ENCODE measurements at places on chromosomes 11 and 22. TPM values are rescaled to one million over a fixed set of nuclear protein-coding genes. Genes with fewer than 3 reads are reported as not detected.

Gene CSKMT
- 60.9 TPM for total RNA-seq

Gene APOL4
- total RNA-seq, result 0.17 TPM

Gene TECTA
- 0.09 TPM for total RNA-seq

Gene CRACR2B
- 1.5 TPM for total RNA-seq

Gene IL10RA
- total RNA-seq, result 86.6 TPM

Gene KLHL35
- 1.7 TPM for total RNA-seq

DNA sequence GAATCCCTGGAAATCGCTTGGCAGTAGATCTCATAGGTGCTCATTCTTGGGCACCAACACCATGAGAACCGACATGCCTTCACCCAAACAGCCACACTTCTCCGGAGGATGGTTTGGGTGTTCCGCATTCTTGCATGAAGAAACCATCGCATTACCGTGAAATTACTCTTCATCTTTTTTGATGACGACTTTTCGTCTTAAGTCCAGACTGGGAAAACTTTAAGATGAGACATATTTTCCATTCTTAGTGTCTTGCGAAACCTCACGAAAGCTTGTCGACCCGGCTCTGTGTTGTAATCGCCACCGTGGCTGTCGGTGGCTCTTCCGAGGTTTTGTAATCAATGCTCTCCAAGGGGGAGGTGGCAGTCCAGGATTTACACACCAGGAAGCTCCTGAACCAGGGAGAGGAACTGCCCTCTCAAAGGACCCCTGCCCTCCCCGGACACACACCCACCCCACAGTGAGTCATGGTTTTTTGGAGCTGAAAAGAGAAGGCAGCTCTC, 1.7 kb downstream of the TOM1 start:
- peak overlapping the region; percentile 96 for H3K4me3 ChIP-seq
- peaks cover 15% of the 10 kb centered on the region for H3K36me3 ChIP-seq

DNA sequence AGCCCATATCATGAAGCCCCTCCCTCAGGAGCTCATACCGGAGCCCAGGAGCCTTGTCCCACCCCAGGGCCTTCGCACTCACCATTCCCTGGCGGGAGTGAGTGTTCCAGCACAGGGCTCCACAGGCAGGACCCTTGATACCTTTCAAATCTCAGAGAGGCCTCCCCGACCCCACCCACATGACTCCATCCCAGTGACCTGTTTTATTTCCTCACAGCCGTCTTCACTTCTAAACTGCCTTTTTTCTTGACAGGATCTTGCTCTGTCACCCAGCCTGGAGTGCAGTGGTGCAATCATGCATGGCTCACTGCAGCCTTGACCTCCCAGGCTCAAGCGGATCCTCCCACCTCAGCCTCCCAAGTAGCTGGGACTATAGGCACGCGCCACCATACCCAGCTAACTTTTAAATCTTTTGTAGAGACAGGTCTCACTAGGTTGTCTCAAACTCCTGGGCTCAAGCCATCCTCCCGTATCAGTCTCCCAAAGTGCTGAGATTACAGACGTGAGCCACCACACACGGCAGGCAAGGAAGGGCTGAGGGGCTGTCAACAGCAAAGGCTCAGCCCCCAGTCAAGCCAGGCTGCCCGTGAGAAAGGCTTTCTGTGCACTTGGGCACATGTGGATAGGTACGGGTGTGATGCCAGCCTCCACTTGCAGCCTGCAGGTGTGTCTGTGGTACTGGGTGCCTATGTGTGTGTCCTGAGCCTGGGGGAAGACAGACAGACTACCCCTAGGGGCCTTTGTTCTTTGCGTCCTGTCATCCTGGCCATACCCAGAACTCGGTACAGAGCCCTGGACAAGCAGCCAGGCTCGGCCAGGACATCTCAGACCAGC, 9.3 kb downstream of the RPL3 start:
- no peaks in the 10 kb centered on the region for H3K27me3 ChIP-seq
- peaks cover 9% of the 10 kb centered on the region for H3K4me1 ChIP-seq
- peaks cover 42% of the 10 kb centered on the region for H3K36me3 ChIP-seq
- no peak overlapping the region for H3K4me3 ChIP-seq
- no peak for DNase-seq

GRCh38 chr11:17905477-17905876, 107.4 kb downstream of the SERGEF start:
- H3K27ac ChIP-seq, result no peak overlapping the region
- DNase-seq, result no peak
- no peaks in the 10 kb centered on the region for H3K4me1 ChIP-seq
- no peaks in the 10 kb centered on the region for H3K27me3 ChIP-seq
- no peak overlapping the region for H3K4me3 ChIP-seq

- DNase-seq, result no peak
- no peak overlapping the region for H3K27ac ChIP-seq
- H3K4me3 ChIP-seq, result no peak overlapping the region
- H3K4me1 ChIP-seq, result peaks cover 3% of the 10 kb centered on the region
- H3K36me3 ChIP-seq, result peaks cover 46% of the 10 kb centered on the region
- H3K27me3 ChIP-seq, result no peaks in the 10 kb centered on the region
Measured at GRCh38 chr11:47571895-47572294, 6.5 kb downstream of the PTPMT1 start.

DNA sequence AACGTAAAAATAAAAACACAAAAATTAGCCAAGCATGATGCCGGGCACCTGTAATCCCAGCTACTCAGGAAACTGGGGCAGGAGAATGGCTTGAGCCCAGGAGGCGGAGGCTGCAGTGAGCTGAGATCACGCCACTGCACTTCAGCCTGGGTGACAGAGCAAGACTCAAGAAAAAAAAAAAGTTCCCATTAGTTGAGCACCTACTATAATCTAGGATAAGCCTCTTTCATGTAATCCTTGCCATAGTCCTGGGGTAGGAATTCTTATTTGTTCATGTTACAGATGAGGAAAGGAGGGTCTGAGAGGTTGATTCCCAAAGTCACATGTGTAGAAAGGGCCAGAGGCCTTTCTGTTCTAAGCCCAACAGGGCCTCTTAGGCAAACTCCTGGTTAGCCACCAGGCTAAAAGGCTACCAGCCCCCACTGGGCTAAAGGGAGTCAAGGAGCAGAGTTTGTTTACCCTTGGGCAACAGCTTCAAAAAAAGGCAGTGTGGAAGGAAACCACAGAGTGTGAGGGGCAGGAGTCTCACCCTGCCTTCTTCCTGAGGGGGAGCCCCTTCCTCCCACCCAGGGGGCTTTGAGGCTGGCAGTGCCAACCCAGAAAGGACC, 21.6 kb upstream of the CSNK1E start:
- H3K27me3 ChIP-seq, result peaks cover 15% of the 10 kb centered on the region
- H3K4me3 ChIP-seq, result no peak overlapping the region
- H3K4me1 ChIP-seq, result peaks cover 2% of the 10 kb centered on the region
- no peaks in the 10 kb centered on the region for H3K36me3 ChIP-seq
- H3K27ac ChIP-seq, result no peak overlapping the region

DNA sequence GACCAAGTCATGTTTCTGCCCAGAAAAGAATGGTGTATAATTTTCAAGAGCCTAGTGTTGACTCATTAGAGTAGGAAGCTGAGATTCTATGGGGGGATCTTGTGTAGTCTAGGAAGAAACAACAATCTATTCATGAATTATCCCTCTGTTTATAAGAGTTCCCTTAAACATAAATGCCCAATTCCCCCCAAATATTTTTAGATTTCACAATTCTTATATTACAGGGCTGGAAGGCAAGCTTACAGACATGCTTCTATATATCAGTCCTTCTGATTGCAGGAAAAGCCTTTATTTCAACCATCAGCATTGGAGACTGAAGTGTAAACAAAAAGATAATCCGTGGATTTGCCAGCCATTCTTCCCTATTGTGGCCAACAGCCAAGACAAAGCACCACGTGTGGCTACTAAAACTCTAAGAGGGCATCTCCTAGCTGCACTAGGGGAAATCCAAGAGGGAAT, 71.4 kb downstream of the NAT10 start:
- no peak overlapping the region for H3K4me3 ChIP-seq
- H3K27me3 ChIP-seq, result peaks cover 7% of the 10 kb centered on the region
- H3K36me3 ChIP-seq, result no peaks in the 10 kb centered on the region
- no peak overlapping the region for H3K27ac ChIP-seq
- peaks cover 29% of the 10 kb centered on the region for H3K4me1 ChIP-seq
- no peak for DNase-seq

DNA sequence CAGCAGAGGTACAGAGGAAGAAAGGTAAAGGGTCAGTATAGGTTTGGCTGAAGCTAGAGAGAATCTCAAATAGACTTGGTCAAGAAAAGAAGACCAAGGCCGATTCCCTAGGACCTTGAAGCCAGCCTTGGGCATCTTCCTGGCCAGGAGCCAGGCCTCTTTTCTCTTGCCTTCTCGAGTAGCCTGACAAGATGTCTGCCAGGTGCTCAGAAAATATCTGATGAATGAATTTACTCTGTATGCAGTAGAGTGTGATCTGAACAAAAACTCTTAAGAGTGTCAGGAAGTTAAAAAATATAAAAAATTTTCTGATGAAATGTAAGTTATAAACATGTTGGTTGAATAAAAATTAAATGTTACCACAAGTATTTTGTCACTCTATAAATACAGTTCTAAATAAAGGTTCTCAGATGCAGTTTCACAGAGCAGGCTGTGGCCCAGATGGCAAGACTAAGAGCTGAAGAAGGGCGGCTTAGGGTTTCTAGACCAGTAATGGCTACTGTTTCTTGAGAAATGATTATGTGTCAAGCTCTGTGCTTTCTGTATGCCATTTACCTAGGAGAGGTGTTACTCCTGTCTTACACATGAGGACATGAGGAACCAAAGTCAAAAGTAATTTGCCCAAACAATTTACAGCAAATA, 98.1 kb downstream of the ATXN10 start:
- H3K36me3 ChIP-seq, result peaks cover 15% of the 10 kb centered on the region
- H3K27ac ChIP-seq, result no peak overlapping the region
- no peaks in the 10 kb centered on the region for H3K27me3 ChIP-seq

- peak overlapping the region; percentile 65 for H3K4me3 ChIP-seq
- no peak for DNase-seq
- peaks cover 74% of the 10 kb centered on the region for H3K4me1 ChIP-seq
- peaks cover 45% of the 10 kb centered on the region for H3K36me3 ChIP-seq
- no peaks in the 10 kb centered on the region for H3K27me3 ChIP-seq
Measured at GRCh38 chr11:12188548-12189317, 78.3 kb downstream of the MICAL2 start.

DNA sequence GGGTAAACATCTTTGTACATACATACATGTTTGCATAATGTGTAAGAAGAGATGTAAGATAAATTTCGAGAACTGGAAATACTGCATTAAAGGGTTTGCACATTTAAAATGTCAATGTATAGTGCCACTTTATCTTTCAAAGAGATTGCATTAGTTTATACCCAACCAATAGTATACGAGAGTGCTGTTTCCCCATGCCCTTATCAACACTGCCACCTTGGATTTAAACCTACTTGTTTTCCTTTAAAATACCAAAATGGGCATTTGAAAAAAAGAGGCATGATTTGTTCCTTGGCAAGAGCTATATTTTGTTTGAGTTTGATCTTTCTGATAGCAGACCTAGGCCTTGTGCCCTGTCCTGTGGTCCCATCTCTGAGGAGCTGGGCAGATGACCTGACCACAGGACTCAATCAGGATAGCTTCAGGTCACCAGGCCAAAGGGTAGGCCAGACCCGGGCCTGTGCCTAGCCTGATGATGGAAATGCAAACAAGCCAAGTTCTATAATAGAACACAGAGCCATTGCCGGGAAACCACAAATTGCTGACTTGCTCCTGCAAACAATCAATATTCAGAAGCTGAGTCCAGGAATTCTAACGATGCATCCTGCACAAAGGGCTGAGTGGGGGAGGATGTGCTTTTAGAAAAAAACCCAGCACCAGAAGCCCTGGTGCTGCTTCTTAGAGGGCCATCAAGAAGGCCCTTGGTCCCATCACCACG, 16.9 kb upstream of the ALG8 start:
- no peaks in the 10 kb centered on the region for H3K27me3 ChIP-seq
- H3K27ac ChIP-seq, result no peak overlapping the region
- DNase-seq, result no peak
- H3K36me3 ChIP-seq, result no peaks in the 10 kb centered on the region
- H3K4me3 ChIP-seq, result no peak overlapping the region

- no peak overlapping the region for H3K27ac ChIP-seq
- DNase-seq, result no peak
- H3K4me3 ChIP-seq, result no peak overlapping the region
- peaks cover 57% of the 10 kb centered on the region for H3K36me3 ChIP-seq
- no peaks in the 10 kb centered on the region for H3K4me1 ChIP-seq
Measured at GRCh38 chr11:113736323-113736722, 30.2 kb upstream of the TMPRSS5 start.

DNA sequence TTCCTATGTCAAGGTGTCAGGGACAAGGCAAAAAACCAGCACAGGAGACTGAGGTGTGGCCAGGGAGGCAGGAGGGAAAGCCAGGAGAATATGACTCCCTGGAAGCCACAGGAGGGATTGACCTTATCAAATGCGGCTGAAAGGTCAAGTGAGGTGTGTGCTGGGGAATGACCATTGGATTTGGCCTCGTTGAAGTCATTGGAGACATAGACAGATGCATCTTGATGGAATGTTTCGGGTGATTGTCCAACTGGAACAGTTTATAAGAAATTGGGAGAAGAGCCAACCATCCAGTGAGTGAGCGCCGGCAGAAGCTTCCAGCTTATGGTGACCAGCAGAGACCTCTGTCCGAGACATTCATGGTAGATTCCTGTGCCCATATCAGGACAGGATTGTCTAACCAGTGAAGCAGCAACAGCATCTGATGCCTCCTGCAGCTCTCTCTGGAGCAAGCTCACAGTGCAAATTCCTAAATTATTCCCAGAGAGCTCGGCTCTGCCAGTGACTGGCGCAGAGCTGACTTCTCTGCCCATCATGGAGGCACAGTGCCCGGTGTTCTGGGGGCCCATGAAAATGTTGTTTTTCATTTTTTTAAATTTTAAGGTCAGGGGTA, 95.4 kb downstream of the MYO18B start:
- no peaks in the 10 kb centered on the region for H3K27me3 ChIP-seq
- H3K4me3 ChIP-seq, result no peak overlapping the region
- no peaks in the 10 kb centered on the region for H3K36me3 ChIP-seq
- no peaks in the 10 kb centered on the region for H3K4me1 ChIP-seq
- no peak for DNase-seq
- H3K27ac ChIP-seq, result no peak overlapping the region

DNA sequence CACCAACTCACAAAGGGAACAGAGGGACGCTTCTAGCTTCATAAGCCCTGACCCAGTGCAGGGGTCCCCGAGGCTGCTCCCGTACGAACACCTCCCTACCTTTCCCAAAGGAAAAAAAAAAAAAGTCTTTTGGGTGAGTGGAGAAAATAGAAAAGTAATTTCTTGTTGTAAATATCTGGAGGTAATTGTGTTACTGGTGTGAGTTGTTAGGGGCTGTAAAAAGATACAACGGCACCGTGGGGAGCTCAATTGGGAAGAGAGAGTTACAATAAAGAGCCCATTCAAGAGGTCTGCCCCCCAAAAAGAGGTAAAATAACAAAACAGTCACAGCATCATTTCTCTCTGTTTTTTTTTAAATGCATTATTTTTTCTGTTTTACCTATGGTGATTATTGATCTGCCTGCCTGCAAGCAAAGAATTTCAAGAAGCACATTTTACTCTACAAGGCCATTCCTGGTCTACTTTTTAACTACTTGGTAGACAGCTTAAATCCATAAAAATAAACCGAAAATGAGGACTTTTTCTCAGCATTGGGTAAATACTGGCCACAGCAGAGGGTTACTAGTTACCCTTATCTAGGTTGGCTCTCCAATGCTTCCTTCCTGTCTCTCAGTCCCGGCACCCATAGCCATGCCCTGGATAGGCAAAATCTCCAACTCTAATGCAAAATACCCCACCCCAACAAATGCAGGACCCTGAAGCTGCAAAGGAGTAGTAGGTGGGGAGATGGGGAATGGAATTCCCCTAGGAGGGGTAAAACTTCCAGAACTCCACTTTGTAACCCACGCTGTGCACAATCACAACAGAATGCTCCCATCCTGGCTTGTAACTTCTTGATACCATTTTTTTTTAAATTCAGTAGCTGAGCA, 3.1 kb downstream of the PAX6 start:
- peaks cover 20% of the 10 kb centered on the region for H3K4me1 ChIP-seq
- no peak overlapping the region for H3K4me3 ChIP-seq
- peaks cover 5% of the 10 kb centered on the region for H3K36me3 ChIP-seq
- DNase-seq, result peak; percentile 40
- H3K27me3 ChIP-seq, result peaks cover 79% of the 10 kb centered on the region
- no peak overlapping the region for H3K27ac ChIP-seq

Measured in activated CD4-positive, alpha-beta T cell treated with anti-CD3 and anti-CD28 coated beads, Interleukin-2, amount 10 ng/mL, durations not matched to agents 24 days and 14 days (primary cell).